ENCODE measurements at places on chromosomes 7 and 10. TPM values are rescaled to one million over a fixed set of nuclear protein-coding genes. Genes with fewer than 3 reads are reported as not detected.

Gene FASTK
- 91.8 TPM for total RNA-seq

Gene GPNMB
- total RNA-seq: 1.9 TPM

Gene SPDYE9
- not detected for total RNA-seq

Gene TET1
- 1.7 TPM for total RNA-seq

Gene STK17A
- 89.1 TPM for total RNA-seq

Gene MASTL
- total RNA-seq: 26.5 TPM

Gene TWIST1
- total RNA-seq: 6.7 TPM

Gene PRR15
- not detected for total RNA-seq

Gene SEMA3A
- total RNA-seq: 0.17 TPM

Gene DNAJC12
- 8.7 TPM for total RNA-seq

Gene MSMB
- not detected for total RNA-seq

Gene PLEKHS1
- total RNA-seq: 0.22 TPM

Gene TRPV6
- total RNA-seq: not detected

Gene ZNF365
- total RNA-seq: not detected

Gene TSPAN33
- 4.9 TPM for total RNA-seq
